ENCODE measurements at places on chromosomes 11 and 22.
A peak's percentile ranks its signal among the peaks of the same experiment; 100 is the strongest.

DNA sequence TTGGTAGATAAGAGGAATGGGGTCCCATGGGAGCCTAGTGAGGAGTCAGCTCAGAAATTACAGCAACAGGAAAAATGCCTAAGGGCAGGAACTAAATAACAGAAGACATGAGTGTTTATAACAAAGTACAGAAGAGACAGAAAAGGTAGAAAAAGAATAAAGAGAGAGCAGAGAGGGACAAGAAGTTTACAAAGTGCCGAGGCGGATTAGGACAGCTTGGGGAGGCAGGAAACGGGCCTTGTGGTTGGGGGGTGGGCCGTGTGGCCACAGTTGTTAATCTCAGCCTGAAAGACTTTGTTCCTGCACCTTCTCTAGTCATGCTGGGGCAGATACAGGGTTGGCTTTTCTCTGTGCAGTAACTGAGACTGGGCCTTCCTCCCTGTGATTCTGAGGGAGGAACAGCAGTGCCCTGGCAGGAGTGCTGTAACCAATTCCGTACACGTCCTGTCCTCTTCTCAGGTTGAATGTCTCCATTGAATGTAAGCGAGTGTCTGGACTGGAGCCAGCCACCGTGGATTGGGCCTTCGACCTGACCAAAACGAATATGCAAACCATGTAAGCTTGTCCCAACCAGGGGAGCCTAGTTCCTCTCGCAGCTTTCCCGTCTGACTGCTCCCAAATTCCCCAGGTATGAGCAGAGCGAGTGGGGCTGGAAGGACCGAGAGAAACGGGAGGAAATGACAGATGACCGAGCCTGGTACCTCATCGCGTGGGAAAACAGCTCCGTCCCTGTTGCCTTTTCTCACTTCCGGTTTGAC, 13.2 kb downstream of the NAA40 start:
- DNase-seq, result no peak

DNA sequence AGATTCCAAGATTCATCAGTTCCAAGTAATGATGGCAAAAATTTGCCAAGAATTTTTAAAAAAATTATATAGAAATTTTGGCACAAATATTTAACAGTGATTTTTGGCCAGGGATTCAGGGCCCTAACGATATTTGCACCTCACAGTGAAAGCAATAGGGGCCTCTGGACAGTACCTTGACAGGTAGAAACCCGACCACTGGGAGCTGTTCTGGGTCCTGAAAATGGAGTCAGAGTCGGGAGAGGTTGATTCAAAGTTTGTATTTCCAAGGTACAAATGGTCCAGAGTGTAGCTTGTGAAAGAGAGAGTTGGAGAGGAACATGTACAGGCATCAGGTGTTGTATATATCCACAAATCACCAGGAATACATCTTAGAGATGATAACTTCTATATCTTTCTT, 41.6 kb downstream of the MRGPRX2 start:
- DNase-seq, result no peak

- DNase-seq, result no peak
Observed at GRCh38 chr22:39643311-39644083, 72.9 kb downstream of the CACNA1I start.

DNA sequence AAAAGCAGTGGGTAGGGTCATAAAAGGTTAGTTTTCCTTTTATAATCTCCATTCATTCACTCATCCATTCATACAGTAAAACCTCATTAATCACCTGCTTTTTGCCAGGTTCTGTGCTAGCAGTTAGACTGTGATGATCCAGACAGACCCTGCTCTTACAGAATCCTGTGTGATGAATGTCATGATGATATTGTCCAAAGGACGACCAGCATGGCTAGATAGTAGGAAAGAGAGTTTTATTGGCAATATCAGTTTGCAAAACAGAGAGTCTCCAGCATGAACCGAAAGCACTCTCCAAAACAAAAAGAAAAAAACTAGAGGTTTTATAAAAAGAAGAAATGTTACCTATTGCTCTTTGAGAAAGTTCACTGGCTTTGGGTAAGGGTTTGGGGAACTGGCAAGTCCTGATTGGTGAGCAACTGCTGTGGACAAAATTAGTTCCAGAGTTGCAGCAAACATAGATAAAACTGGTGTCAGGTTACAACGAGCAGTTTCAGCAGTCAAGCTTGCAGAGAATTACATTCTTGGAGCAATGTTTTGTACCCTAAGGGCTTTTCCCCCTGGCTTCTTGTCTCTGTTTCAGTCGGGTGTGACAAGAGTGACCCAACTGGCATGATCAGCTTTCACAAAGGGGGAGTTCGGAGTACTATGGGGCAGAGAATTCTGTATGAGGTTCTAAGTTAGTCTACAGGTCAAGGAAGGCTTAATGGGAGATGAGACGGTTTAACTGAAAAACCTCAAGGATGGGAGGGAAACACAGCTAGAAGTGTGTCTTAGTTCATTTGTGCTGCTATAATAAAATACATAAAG, 58.3 kb downstream of the HSD17B12 start:
- DNase-seq, result no peak

- DNase-seq, result no peak
Observed at GRCh38 chr22:42327462-42328129, 57.1 kb upstream of the TCF20 start.

DNA sequence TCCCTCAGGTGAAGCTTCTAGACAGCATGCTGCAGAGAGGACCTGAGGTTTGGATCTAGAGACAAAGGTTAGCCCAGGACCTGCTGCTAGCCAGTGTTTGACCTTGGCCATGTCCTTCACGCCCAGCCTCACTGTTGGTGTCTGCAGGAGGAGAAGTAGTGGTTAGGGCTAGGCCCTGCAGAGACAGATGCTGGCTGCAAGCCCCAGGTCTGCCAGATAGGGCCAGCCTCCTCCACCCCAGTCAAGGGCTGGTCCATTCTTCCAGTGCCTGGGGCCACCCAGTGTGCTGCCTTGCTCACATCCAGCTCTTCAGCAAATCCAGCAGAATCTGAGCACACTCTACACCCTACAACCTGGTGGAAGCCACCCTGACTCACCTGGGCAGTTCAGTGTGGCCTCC, 21.5 kb upstream of the MIEF1 start:
- no peak for DNase-seq

DNA sequence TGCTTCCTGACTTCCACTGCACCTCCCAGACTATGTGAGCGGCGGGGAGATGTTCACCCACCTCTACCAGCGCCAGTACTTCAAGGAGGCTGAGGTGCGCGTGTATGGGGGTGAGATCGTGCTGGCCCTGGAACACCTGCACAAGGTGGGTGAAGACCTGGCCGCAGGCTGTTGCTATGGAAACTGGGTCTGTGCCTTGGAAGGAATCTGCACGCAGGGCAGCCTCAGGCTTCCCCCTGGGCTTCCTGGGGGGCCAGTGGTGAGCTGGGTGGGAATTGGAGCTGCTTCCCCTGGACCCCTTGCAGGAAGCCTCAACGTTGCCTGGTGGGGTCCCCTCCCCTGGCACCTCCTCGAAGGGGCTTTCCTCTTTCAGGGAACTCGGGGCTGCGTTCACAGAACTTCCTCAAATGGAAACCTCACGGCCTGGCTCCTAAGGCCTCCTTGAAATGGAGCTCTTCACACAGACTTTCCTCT, 1.5 kb downstream of the RPS6KA4 start:
- peak; percentile 21 for DNase-seq

DNA sequence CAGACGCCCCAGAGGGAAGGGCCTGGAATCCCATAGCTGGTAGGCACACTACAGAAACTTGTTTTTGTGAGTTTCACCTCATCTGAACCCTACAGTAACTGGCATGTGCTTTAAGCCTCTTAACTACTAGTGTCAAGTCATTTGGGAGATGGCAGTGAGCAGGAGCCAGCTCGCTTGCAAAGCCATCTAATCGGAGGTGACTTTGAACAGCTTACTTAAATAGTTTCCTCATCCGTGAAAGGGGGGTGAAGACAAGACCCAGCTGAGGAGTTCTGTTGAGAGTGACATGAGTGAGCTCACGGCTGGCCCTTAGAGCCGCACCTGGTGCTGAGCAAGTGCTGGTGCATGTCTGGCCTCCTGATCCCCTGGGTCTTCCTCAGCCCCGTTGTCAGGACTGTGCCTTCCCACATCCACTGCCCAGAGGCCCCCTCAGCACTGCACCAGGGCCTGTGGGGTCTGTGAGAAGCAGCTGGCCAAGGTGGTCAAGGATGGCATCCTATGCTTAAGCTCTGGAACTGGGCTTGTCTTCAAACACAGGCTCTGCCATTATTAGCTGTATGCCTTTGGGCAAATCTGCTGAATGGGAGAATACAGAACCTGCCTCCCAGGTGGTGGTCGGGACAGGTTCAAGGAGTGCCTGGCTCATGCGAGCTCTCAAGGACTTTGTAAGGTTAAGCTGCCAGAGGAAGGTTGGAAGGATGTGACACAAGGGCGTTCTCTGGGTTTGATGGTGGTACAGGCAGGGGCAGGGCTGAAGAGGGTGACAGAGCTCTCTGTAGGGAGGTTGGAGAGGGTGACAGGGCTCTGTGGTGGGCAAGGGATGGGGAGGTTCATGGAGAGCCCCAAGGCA, 27.3 kb downstream of the INCENP start:
- DNase-seq, result no peak

GRCh38 chr22:49763138-49763537, 64.5 kb downstream of the BRD1 start:
- DNase-seq, result no peak

GRCh38 chr22:35712672-35713071, 5.0 kb upstream of the APOL5 start:
- no peak for DNase-seq

GRCh38 chr22:50474710-50475651, at the start of gene SBF1:
Gene SBF1, minus strand, starts transcription at chr22:50475035. Its CDS starts 195 bp downstream, at chr22:50474840.
- peak; percentile 80 for DNase-seq

DNA sequence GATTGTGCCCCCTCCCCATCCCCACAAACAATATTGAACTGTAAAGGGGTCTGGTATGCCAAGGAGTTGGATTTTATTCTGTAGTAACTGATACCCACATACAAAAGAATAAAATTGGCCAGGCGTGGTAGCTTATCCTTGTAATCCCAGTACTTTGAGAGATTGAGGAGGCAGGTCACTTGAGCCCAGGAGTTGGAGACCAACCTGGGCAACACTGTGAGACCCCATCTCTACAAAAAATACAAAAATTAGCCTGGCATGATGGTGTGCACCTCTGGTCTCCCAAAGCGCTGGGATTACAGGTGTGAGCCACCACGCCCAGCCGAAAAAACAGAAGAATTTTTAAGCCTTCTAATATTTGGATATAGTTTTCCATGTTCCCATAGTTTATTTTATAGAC, 4.2 kb upstream of the GLB1L3 start:
- DNase-seq, result no peak

DNA sequence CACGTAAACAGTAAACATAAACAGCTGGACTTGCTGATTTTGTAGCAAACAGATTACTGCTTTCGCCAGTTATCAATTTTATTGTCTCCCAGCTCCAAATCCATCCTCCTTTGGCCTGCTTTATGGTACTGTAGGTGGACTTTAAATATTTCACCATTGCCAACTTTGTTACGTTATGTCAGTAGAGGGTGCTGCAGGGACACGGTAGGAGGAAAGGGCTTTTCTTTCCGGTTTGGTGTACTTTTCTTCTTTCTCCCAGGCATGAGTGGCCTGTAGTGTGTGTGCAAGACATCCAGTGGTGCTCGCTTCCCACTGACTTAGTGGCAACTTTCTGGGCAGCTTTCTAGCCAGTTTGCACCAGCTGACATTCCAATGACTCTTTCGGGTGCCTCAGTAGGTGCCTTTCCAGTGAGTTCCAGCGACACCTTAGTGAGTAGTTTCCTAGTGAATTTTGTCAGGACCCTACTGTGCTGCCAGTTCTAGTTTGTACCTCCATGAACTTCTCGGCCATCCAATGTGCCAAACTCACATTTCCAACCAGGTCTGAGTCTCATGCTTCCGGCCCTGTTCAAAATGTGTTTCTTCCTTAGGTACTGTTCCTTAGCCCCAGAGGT, 267.6 kb upstream of the TENM4 start:
- no peak for DNase-seq

GRCh38 chr11:111737444-111738210, 28.6 kb downstream of the PPP2R1B start:
- DNase-seq, result no peak

GRCh38 chr11:2142762-2143202, 3.6 kb upstream of the IGF2 start:
- no peak for DNase-seq

- no peak for DNase-seq
Observed at GRCh38 chr11:98564881-98565280, 455.9 kb upstream of the CNTN5 start.

DNA sequence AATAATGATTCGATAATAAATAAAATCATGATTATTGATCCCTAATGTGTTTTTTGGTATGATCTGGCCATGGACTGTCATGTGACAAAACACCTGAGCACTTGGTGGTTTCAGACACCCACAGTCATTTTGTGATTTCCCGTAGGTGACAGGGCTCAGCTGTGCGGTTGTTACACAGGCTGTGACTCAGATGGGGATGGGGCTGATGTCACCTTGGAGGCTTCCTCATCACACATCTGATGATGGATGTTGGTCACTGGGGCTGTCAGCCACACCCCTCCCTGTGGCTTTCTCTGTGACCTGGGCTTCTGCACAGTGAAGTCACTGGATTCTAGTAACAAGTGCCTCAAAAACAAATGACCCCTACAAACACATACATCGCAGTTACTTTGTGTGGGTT, 995.1 kb downstream of the BRD1 start:
- no peak for DNase-seq
